ENCODE measurements at places on chromosomes 4 and X.

DNA sequence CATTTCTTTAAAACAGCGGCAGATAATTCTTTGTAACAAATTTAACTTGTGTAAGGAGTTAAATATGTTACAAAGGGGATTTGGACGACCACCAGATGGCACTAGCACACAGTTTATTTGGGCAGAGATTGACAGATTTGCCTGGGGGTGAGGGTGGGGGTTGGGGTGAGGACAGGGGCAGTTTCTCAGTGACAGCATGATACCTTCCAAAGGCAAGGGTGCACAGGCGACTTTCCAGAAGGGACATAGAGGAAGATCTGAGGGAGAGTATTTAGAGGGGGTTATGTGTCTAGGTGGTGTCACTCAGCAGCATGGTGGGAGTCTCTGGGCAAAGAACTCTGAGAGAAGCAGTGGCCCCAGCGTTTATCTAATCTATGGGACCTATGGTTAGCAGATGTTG lies 9.6 kb upstream of the TMA16 start:
- peak; percentile 47 for DNase-seq

GRCh38 chr4:75545526-75545925 lies 10.3 kb upstream of the ODAPH start:
- DNase-seq, result no peak

DNA sequence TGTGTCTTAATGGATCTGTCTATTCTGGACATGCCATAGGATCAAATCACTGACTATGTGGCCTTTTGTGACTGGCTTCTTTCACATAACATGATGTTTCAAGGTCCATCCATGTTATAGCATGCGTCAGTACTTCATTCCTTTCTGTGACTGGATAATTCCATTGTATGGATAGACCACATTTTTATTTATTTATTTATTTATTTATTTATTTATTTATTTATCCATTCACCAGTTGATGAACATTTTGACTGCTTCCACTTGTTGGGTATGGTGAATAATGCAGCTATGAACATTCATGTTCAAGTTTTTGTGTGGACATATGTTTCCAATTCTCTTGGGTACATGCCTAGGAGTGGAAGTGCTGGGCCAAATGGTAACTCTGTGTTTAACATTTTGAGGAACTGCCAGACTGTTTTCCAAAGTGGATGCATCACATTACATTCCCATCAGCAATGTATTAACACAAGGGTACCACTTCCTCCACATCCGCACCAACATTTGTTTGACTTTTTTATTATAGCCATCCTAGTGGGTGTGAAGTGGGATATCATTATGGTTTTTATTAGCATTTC lies 14.0 kb downstream of the RTL5 start:
- no peak for DNase-seq

DNA sequence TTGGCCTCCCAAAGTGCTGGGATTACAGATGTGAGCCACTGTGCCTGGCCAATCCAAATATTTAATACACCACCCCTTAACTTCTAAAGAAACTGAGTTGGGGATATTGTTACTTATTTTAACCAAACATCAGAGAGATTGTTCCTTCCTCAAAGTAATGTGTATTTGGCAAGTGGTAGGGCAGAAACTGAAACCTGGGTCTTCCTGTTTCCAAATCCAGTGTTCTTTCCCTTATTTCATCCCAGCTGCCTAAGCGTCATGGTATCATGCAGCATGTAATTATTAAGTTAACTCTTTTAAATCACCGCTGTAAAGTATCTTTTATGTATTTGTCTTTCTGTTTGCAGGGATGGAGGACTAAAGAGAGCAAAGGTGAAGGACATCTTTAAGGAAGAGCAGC lies 68.4 kb downstream of the GPAT3 start:
- no peak for DNase-seq

- no peak for DNase-seq
These were observed 24.7 kb downstream of the ACE2 start for GRCh38 chrX:15576019-15576418.

GRCh38 chrX:45261005-45261404 lies 60.3 kb upstream of the DIPK2B start:
- DNase-seq, result no peak

DNA sequence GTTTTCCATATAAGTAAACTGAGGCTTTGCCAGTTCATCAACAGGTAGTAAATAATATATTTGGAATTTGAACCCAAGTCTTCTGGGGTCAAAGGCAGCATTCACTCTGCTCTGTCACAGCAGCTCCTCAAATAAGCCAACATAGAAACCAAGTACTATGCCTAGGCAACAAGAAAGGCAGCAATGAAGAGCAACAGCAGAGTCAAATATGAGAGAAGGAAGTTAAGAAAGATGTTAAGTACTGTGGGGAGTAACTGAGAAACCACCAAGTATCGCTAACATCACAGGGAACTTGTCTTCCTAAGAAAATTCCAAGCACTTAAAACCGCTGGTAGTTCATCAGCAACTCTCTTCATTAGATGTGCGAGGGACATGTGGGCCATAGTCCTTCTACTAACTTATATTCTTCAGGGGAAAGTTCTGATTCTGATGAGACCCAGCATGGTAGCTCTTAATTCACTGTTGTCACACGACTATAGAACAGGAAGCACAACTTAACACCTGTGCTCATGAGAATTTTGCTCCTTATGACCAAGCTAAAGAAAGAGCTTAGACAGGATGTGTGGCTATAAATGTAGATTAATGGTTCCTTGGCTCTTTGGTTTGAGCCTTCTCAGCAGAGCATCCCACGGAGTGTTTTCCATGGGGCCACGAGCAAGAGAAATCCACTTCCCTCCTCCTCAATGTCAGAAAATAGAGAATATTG lies 107.8 kb downstream of the AR start:
- no peak for DNase-seq

GRCh38 chrX:21747558-21747957 lies 10.4 kb downstream of the SMPX start:
- DNase-seq, result no peak

DNA sequence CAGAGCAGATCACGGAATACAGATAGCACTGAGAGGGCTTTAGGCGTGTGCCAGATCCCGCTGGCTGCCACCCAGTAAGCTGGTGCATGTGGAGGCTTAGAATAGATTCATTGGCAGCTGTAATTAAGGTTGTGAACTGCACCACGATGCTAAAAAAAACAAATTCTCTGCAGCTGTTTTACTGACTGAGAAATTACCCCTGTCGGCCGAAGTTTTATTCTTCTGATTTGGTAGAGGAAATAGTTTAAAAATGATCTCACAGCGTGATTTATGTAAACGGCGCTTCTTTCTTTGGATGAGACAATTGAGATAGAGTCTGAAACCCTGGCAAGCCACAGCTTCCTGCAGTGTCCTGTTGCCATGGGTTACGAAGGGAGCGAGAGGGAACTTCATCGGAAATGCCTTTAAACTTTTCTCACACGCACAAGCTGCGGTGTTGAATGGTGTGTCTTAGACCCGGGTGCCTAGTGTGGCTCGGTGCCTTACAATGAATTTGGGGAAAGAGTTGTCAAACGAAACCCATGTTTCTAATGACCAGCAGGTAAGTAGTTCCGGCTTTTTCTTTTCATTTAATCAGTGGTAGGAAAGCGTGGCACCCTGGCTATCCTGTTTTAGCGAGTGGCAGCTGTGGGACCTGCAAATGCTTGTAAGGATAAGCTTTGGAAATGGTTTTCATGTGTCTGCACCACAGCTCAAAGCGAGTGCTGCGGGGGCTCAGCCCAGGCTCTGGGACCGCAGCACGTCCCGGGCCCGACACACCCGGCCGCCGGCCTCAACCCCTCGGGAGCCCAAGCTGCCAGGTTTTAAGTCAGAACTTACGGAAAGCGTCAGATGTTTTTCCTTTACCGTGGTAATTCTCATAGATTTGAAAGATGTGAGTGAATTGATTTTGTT lies 71.7 kb upstream of the HGFAC start:
- no peak for DNase-seq

DNA sequence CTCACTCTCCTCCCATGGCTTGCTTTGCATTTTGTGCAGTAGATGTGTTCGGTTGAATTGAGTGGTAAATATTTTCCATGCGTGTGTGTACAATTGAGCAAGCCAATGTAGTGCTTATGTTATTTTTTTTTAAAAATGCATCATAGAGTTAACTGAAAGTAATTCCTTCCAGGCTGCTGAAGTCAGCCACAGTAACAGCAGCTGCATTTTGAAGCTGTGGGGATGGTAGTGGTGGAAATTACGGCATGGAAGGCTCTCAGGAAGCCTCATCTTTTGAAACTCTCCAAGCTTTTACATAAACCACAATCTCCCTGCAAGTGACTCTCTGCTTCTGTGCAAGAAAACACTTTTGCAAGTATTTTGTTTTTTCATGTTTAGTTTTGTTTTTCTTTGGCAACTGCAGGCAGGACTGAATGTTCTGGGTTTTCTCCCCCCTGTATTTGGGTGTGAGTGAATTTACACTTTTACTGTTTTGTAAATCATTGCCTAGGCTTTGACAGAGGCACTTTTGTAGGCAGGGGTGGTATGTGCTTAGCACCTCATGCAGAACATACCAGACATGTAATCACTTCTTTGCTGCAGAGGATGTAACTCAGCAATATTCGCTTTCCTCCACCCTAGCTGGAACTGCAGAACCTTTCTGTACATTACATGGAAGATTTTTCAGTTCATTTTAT lies 56.2 kb downstream of the LRRC66 start:
- no peak for DNase-seq

- DNase-seq, result no peak
These were observed 73.7 kb downstream of the TBL1X start for GRCh38 chrX:9538544-9539045.

Data from effector CD8-positive, alpha-beta T cell (primary cell).